RKO (cell line): ENCODE measurements at places on chromosomes 3 and 15.

GRCh38 chr3:122679882-122680474 lies 661 bp upstream of the PARP14 start:
- peak; percentile 74 for DNase-seq

- DNase-seq = no peak
Observed at GRCh38 chr3:195758721-195759353, 38.1 kb downstream of the MUC20 start.

DNA sequence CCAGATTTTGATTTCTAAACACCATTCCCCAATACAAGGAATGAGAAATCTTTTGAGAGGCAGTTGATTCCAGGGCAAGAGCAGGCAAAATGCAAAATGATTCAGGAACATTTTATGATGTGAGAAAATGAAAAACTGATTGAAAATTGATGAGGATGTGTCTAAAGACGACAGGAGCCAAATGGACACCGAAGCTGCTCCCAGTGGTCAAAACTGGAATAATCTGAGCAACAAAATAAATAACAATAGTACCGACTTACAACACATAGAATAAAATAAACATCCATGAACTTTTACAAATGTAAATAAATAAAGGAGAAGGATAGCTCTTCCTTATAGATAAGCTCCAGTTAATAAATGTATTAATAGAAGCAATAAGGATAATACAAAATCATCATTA lies 186.8 kb downstream of the OCA2 start:
- DNase-seq = no peak

DNA sequence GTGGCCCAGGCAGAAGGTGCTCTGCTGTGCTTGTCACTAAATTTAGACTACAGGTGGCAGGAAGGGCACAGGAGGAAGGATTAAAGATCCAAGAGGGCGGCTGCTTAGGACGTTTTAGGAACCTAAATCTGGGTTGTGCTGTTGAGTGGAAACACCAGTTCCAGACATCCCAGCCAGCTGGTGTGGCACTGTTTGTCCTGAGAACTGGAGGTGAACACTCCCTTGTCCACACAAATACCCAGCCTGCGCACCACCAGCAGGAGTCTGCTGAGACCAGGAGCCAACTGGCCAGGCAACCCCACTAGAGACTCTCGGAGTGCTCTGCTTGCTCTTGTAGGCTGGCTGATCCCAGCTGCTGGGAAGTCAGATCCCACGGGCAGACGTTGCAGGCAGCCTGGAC lies 30.3 kb upstream of the UACA start:
- DNase-seq = no peak

DNA sequence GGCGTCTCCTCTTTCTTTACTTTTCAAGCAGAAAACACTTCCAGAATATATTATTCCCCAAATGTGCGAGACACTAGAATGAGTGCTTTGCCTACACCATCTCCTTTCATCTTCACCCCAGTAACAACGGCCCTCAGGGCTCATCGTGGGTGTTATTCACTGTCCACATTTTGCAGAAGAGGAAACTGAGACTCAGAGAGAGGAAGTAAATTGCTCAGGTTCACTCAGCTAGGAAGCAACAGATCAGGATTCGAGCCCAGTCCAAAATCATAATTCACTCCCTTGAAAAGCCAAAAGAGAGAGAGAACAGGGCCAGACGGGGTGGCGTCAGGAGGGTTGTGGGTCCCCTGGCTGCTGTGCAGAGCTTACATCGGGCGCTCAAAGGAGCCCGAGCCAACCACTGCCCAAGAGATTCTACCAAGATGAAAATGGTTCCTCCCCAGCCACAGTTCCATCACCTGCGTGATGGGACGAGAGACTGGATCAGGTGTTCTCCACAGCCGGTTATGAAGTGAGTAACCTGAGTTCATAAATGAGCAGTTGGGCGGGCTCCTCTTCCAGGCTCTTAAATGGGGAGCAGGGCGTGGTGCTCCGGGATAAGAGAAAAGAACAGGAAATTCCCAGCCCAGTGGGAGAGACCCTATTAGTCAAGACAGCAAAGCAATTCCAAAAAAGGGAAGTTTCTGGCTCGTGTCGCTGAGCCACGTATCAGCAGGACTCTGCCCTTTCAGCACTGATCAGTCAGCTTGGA lies 48.6 kb upstream of the FLNB start:
- no peak for DNase-seq

DNA sequence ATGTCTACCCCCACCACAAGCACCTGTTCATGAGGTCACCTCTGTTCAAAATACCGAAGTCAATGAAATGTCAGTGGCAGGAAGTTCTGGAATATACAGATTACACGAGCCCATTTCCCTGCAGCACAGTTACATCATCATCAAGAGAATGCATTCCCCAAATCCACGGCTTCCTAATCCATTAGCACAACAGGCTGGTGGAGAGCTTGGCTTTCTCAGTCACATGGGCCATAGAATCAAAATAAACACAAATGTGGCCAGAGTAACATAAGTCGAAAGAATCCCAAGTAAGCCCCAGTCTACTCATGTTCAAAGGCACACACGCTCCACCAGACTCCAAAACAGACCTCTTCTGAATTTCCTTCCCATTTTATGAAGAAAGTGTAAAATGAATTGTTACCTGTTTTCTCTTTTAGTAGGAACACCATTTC lies 419.3 kb downstream of the MAGI1 start:
- DNase-seq = no peak

- DNase-seq = no peak
Observed at GRCh38 chr3:10492364-10493201, 12.8 kb downstream of the ATP2B2 start.

GRCh38 chr15:73996267-73996666 lies 1.8 kb downstream of the PML start:
- DNase-seq = peak; percentile 26

DNA sequence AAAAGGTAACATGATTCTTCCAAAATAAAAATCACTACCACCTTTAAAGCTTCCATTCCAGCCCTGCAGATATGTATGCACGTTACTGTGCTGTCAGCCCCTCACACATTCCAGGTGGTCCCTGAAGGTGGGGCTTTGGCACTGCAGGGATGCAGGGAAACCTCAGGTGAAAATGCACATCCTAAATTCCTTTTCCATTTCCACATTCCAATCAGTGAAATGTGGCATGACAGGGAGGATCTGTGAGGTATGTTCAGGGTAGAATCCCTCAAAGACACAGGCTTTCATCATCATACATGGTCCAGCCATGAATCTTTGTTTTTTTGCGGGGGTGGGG lies 45.3 kb downstream of the CCR4 start:
- no peak for DNase-seq

DNA sequence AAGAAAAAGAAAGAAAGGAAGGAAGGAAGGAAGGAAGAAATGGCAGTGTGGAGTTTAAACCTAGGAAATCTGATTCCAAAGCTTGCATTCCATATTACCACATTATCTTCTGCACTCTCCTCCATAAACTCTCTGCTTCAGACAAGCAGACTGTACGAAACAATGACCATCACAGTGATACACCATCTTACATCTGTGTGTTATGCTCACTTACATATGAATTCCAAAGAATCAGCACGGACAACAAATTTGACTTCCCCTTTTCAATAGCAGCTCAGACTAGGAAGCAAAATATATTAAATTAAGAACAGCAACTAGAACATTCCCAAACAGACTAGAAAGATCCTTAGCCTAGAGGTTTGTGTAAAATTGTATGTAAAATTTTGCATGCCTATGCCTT lies 18.0 kb upstream of the PPM1L start:
- no peak for DNase-seq

- no peak for DNase-seq
Observed at GRCh38 chr3:191728186-191728585, 267.2 kb downstream of the PYDC2 start.

DNA sequence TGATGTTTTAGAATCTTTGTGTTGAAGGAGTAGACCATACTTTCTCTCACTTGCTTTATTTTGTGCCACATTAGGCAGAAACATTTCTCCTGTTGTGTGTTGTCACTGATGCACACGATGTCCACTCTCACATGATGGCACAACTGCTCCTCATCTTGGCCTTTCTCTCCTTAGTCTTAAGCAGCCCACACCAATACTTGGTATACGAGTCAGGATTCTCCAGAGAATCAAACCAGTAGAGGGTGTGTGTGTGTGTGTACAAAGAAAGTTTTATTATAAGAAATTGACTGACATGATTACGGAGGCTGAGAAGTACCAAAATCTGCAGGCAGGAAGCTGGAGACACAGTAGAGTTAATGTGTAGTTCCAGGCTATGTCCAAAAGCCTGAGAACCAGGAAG lies 187.1 kb downstream of the ALCAM start:
- no peak for DNase-seq

DNA sequence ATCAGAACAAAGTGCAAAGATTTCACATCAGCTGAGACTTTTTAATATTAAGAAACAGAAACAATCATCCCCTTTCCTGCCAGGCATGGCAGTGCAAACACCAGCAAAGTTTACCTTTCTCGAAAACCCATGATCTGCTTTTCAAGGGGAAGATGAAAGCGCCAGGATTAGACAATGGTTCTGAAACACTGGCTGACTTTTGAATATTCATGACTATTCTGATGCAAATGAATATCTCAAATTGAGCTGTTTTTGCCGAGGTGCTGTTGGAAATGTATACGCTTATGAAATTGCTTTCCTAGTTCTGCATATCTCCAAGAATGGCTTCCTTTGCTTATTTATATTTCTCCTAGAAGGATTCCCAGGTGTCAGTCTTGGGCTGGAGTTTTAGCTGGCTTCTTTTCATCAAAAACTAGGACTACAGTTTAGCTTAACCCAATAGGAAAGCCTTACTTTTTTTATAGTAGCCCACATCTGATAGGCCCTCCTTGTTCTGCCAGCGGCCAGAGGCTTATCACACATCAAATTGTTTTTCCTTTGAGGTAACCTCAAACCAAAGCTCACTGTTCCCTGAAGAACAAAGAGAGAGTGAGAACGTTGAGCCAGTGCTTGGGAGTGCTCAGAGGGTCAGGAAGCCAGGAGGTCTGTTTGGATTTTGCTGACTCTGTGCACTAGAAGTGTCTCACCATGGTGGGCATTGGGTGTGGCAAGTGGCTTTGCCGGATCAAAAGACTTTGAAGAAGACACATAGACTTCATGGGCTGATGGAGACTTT lies 74.0 kb upstream of the PLCL2 start:
- no peak for DNase-seq

- DNase-seq = no peak
Observed at GRCh38 chr15:85047271-85047948, 65.8 kb downstream of the PDE8A start.

DNA sequence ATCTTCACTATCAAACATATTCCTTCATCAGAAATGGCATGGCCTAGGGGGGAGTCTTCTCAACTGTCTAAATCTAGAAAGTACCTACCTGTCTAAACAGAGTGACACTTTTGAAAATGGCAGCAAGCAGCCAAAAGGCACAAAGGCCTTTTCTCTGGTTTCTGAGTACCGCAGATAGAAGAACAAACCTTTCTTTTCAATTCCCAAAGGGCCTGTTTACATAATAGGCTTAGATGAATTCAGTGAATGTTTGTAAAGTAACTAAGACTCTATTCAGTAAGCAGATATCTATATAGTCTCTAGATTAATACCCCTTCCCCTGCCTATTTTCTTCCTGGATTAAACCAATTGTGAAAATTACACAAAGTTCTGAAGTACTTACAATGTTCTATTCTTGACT lies 7.1 kb downstream of the MYEF2 start:
- DNase-seq = no peak

- no peak for DNase-seq
Observed at GRCh38 chr15:67652586-67652985, 110.1 kb downstream of the MAP2K5 start.

DNA sequence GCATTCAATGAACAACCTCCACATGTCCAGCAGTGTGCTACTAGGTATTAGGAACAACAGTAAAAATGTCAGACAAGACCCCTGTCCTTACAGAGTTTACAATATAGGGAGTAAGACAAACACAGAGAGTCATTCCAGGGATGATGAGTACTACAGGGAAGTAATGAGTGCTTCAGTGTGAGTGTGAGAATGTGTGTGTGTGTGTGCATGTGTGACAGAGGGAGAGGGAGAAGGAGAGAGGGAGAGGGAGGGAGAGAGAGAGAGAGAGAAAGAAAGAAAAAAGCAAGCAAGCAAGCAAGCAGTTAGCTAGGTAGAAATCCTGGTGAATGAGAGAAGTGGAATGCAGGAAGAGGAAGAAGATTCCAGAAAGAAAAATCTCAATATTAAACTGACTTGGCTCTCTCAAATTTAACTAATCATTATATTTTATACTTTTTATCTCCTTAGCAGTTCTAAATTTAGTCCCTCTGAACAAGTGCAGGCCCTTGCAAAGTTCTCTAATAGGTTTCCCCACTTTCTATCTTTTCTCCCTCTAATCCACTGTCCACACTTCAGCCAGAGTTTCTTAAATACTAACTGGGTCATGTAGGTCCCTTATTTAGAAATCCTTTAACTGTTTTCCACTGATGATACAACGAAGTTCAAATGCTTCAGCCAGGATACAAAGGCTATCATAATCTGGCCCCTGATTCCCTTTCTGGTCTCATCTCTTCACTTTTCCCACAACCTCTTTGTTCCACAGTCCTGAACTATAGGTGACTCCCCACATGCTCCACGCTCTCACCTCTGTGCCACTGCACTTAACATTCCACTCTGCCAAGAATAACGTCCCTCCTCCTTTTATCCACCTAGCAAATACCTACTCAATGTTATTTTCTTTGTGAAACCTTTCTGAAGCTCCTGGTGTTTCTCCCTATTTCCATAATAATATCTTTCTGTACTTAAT lies 10.3 kb downstream of the DCBLD2 start:
- no peak for DNase-seq

DNA sequence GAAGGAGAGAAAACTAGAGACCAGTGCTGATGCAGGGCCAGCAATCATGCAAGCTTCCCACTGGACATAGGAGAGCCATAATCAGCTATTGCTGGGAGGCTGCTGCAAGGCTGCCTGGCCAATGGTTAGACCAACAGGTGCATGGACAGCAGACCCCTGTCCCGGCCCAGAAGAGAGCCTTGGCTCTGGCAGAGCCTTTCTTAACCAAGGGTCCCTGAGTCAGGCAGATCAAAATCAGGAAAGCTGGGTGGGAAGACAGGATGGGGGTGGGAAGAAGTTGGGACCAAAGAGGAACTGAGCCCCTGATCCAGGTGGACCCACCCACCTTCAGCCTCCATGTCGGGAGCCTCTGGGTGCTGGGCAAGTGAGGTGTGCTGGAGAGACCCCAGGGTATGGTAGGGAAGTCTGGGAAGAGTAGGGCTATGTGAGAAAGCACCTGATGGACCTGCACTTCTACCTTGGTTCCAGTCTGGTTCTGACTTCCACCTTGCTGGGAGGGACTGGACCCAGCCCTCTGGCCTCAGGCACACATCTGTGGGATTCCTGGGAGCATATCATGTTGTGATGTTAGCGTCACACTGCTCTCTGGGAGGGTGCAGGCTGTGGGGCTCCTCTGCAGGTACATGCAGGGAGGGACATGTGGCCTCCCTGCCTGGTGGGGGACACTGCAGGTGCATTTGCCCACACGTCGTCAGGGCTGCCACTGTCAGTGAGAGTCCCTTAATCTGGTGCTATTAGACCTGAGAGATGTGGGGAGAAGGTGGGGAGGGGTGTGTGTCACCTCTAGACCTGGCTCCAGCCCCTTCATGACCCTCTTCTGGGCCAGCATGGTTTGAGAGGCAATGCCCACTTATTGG lies 24.7 kb downstream of the KY start:
- no peak for DNase-seq

- DNase-seq = no peak
Observed at GRCh38 chr3:104594491-104594890, 772.2 kb upstream of the ALCAM start.
